ENCODE measurements at places on chromosomes 7 and 10.
A peak's percentile ranks its signal among the peaks of the same experiment; 100 is the strongest.

DNA sequence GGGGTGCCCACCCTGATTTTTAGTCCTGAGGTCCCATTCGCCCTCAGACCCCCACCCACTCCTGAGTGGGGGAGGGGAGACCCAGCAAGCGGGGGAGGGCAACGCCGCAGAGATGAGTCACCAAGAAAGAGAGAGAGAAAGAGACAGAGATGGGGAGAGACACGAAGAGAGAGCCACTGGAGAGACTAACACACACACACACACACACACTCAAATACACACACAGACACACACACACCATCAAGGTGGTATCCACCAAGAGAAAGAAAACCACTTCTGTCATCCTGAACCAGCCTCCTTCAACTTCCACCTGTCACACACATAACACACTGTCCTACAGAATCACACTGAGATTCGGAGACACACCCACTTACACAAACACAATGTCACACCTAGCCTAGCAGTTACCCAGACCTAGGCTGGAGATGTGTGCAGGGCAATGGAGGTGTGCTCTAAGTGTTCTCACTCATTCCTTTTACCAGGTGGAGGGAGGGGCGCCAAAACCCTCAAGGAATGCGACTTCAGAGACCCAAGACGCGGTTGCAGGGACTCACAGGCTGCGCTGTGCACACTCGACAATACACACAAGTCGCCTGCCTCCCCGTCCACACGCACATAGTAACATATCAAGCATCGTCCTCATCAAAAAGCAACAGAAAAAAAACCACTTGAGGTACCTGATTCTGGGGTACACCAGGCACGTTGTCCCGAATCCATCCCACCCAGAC, 3.9 kb upstream of the VGF start:
- DNase-seq: no peak

DNA sequence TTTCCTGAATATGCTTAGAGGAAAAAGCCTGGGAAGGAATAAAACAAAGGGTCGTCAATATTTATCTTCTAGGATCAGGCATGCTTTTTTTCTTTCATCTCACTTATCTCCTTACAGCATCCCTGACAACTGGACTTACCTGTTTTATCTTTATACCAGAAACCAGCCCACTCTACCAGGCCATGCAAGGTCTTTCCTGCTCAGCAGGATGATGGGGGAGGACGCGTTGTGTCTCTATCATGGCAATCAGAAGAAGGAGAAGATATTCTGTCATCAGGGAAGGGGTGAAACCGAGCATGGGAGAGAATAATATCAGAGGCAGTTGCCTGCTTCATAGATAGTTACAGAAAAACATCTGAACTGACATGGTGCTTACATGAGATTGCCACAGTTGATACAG, 445.6 kb downstream of the DPP6 start:
- DNase-seq: no peak

DNA sequence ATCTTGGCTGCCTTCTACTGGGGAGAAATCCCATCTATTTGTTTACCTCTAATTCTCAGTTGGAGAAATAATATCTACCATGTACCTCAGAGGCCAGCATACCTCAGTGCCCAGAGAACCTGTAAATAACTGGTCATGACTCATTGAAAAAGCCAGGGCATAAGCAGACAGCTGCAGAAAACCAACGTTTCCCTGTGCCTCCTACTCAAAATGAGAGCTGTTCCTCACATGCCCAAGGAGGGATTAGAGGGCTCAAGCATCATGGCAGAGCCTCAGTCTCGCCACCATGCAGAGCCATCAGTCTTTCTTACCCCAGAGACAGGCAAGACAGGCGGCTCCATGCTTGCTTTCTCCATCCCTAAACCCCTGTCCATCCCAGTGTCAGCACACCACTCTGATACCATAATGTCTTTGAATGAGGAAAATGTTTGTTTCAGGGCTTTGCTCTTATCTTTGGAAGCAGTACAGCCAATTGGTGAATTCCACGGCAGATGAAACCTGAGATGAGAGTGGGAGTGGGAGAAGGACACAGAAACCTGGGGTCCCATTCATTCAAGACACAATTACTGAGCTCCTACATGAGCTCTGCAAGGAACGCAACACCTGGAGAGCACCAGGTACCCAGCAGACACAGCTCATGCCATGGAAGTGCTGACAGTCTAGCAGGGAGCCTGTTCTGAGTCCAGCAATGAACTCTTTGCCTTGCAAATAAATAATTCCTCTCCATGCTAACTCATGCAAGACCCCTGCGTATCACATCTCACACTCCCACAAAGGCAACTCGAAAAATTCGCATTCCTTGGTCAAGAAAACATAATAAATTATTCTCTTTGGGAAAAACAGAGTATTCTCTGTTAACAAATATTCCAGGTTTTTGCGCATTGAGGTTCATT, 21.1 kb downstream of the PON1 start:
- no peak for DNase-seq

DNA sequence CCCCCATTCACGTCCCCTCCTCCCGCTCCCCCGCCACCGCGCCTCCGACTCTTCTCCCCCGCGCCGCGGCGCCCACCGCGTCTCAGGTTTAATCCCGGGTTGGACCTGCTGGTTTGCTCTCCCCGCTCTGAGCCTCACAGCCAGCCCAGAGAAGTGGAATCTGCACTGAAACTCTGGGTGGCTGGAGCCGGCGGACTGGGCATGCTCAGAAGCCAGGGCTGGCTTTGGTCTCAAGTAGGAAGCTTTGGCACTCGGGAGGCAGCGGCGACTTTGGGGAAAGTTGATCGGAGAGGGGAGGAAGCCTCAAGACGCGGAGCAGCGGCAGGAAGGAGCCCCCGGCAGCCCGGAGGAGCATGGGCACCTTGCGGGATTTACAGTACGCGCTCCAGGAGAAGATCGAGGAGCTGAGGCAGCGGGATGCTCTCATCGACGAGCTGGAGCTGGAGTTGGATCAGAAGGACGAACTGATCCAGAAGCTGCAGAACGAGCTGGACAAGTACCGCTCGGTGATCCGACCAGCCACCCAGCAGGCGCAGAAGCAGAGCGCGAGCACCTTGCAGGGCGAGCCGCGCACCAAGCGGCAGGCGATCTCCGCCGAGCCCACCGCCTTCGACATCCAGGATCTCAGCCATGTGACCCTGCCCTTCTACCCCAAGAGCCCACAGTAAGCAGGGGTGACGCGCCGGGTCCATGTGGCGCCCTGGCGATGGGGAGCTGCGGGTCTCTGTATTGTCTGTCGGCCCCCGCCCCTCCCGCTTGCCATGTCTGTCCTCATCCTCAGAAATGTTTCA, at the start of gene PRKG1:
Gene PRKG1, plus strand, starts transcription at position 250 of the 791 bp plus-strand sequence.
- peak; percentile 78 for DNase-seq
